ENCODE measurements at places on chromosomes 6 and 20.

- DNase-seq = peak; percentile 71
Observed at GRCh38 chr6:33633462-33634158, 12.5 kb downstream of the ITPR3 start.

DNA sequence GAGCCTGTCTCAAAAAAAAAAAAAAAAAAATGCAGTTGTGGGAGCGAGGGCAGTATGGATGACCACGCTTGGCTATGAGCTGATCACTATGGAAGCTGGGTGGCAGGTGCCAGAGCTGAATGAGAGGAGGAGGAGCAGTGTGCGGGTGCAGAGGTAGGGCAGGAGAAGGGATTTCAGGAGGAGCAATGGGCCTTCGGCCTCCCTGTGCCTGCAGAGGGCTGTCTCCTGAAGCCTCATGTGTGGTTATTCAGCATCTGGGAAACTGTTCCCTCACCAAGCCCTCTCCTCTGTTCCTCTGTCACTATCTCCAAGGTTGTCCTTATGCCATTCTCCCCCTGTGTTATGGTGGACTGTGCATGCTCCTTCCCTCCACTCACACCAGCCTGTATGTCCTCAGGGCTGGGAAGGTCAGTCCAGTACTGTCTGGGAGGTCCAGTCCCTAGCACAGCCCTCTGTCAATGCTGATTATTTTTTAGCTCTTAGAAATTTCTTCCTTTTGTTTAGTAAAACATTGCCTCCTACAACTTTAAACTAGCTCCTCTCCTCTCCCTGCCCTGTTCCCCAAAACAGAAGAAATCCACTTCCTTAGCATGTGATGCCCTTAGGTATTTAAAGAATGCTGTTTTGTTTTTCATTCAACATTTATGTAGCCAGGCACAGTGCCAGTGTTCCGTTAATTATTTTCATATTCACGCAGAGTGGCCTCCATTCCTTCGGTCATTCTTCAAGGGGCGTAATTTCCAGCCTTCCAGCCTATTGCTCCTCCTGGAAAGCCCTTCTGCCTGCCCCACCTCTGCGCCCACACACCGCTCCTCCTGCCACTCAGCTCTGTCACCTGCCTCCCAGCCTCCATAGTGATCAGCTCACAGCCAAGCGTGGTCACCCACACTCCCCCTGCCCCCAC, 48.9 kb downstream of the CNBD2 start:
- DNase-seq = no peak

GRCh38 chr6:8043221-8043620, 21.0 kb downstream of the BLOC1S5 start:
- no peak for DNase-seq

GRCh38 chr20:2805689-2806350, 5.4 kb upstream of the CPXM1 start:
- DNase-seq = no peak

DNA sequence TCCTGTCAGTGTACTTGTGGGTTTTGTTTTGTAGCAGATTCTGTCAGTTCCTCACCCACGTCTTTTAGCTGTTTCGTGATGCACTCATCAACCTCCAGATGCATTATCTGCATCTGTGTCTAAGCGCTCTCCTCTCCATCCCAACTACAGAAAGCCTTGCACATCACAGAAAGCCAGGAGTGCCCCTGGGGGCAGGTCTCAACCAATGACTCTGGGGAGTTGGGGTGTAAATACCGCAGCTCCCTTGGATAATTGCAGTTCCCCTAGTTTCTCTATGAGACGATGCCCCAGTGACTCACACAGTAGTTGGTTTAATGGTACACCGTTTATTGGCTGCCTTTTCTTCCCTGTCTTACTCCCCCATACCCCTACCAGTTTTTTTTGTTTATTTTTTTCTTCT, 158.1 kb downstream of the SOX4 start:
- DNase-seq = no peak

GRCh38 chr6:33313709-33314514, at the start of gene TAPBP:
TAPBP (minus strand) TSS chr6:33314078; CDS start chr6:33314041, 37 bp downstream.
- peak; percentile 89 for DNase-seq

- peak; percentile 48 for DNase-seq
Observed at GRCh38 chr6:6588064-6588923, at the start of gene LY86. LY86 (plus strand) TSS chr6:6588720; CDS start chr6:6588735, 15 bp downstream.

DNA sequence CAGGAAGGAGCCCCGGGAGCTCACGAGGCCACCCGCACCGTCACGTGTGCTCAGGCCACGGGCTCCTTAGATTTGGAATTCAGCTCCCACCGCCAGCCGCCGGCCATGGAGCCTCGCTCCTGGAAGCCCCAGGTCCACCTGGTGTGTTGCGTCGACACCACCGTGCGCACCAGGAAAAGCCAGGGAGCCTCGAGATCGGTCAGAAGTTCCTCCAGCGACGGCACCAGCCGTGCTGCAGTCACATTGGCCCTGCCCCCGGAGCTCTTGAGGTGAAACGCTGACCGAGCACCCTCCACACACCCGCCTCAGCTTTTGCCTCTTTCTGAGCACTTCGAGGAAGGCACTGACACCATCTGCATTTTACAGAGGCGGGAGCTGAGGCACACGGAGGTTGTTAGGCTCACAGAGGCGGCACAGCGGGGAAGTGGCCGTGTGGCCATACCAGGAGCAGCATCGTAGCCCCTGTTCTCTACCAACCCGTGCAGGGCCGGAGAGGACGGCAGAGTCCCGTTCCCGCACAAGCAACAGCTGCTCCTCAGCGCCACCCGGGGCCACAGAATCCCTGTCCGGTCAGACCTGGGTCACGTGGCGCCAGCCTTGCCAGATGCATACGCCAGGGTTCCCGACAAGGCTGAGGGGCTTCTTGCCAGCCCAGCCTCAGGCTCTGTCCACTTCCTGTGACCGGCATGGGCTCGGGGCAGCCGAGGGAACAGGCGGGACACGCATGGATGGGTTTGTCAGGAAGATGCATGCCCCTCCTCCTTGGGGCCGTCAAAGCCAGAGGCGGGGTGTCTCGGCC, 7.6 kb downstream of the NKAIN4 start:
- no peak for DNase-seq

- DNase-seq = no peak
Observed at GRCh38 chr6:112050429-112050828, 3.5 kb upstream of the CCN6 start.

GRCh38 chr6:125812394-125813292, 21.9 kb downstream of the NCOA7 start:
- no peak for DNase-seq

DNA sequence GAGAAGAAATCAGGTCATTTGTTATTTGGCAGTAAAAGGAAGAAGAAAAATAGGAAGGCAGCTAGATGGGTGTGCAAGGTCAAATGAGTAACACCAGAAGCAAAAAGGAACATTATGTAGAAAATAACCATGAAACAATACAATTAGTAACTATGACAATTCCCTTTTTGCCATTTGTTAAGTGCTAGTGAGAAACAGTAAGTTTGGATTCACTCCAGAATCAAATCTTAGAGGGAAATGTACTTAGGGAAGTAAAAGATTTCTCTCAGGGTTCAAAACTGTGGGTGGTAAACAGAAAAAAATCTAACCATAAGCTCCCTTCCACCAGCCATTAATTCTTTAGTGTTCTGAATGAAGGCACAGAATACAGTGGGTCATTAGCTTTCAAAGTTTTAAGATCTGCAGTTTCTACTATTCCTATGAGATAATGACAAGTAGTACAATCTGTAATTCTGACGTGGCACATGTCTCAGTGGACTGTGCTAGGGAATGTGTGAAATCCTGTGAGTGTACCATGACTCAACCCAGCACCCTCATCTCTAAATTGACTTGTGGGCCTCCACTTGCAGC, 17.1 kb downstream of the REPS1 start:
- DNase-seq = no peak

DNA sequence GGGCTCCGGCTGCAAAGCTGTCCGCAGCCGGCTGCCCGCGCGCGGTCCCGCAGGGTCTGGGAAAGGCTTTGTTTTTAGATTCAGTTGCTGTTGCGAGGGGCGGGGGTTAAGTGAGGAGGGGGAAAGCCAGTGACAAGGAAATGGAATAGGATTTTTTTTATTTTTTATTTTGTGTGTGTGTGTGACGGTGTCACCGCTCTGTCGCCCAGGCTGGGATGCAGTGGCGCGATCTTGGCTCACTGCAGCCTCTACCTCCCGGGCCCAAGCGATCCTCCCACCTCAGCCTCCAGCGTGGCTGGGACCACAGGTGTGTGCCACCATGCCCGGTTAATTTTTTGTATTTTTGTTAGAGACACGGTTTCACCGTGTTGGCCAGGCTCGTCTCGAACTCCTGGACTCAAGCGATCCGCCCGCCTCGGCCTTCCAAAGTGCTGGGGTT, 615 bp upstream of the UBE2J1 start:
- DNase-seq = no peak

DNA sequence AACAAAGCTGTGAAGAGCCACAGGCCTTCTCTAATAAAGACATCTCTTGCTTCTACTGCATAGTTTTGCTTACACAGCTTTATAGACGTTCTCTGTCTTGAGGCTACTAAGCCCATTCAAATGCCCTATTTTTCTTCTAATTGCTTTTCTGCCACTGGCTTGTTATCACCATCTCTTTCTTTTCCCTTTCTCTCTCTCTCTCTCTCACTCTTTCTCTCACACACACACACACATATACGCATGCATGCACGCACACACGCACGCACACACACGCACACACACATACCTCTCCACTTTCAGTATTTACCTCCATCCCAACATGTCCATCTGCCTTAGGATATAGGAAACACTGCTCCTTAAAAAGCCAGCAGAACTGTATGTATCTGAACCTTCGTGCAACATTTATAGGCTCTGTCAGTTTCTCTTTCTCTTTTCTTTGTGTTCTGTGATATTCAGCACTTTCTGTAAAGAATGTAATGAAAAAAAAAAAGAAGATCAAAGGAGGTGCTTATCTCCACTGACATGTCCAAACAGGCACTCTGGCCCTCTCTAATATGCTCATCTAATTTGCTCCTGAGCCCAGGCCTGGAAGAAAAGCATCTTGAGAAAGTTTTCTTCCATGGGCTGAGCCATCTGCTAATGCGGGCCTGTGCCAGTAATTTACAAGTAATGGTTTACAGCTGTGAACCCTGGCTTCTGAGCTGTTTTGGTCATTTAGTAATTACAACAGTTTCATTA, 1046.7 kb upstream of the MAP3K7 start:
- DNase-seq = no peak

Data from activated T-cell treated with anti-CD3 and anti-CD28 coated beads, Interleukin-2, amount 50 U/mL, for 48 hours (primary cell).